CD4-positive, alpha-beta memory T cell (primary cell): ENCODE measurements at places on chromosomes 3 and 15.
A peak's percentile ranks its signal among the peaks of the same experiment; 100 is the strongest.

- peaks cover 42% of the 10 kb centered on the region for H3K36me3 ChIP-seq
- peaks cover 23% of the 10 kb centered on the region for H3K4me1 ChIP-seq
- peak; percentile 33 for DNase-seq
- H3K27me3 ChIP-seq, result no peaks in the 10 kb centered on the region
- no peak overlapping the region for H3K27ac ChIP-seq
Measured at GRCh38 chr3:171163101-171164066, 136.9 kb upstream of the SLC2A2 start.

DNA sequence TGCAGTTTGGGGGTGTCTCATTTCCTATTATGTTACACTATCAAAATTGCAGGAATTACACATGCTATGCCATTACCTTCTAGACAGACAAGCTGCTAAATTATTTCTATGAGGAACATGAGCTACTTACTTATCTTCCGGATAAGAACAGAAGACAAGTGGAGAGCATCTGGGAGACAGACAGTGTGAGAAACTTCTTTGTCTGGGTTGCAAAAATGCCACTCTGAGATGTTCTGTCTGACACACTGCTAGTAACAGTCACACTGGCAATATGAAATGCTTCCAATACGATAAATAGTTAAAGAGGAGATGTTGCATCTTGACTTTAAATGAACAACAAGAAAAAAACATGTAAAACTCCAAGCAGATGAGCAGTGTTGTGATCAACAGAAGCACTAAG, 40.1 kb downstream of the LSAMP start:
- no peak overlapping the region for H3K27ac ChIP-seq
- H3K36me3 ChIP-seq, result no peaks in the 10 kb centered on the region
- DNase-seq, result no peak
- H3K4me1 ChIP-seq, result no peaks in the 10 kb centered on the region
- no peaks in the 10 kb centered on the region for H3K27me3 ChIP-seq

GRCh38 chr15:85580879-85581278, 200.5 kb downstream of the AKAP13 start:
- H3K27me3 ChIP-seq, result no peaks in the 10 kb centered on the region
- H3K36me3 ChIP-seq, result peaks cover 9% of the 10 kb centered on the region
- peak; percentile 74 for DNase-seq
- H3K4me3 ChIP-seq, result no peak overlapping the region

GRCh38 chr3:17023006-17023664, 138.4 kb downstream of the PLCL2 start:
- peak; percentile 81 for DNase-seq
- no peaks in the 10 kb centered on the region for H3K36me3 ChIP-seq
- H3K27me3 ChIP-seq, result no peaks in the 10 kb centered on the region
- no peak overlapping the region for H3K4me3 ChIP-seq

DNA sequence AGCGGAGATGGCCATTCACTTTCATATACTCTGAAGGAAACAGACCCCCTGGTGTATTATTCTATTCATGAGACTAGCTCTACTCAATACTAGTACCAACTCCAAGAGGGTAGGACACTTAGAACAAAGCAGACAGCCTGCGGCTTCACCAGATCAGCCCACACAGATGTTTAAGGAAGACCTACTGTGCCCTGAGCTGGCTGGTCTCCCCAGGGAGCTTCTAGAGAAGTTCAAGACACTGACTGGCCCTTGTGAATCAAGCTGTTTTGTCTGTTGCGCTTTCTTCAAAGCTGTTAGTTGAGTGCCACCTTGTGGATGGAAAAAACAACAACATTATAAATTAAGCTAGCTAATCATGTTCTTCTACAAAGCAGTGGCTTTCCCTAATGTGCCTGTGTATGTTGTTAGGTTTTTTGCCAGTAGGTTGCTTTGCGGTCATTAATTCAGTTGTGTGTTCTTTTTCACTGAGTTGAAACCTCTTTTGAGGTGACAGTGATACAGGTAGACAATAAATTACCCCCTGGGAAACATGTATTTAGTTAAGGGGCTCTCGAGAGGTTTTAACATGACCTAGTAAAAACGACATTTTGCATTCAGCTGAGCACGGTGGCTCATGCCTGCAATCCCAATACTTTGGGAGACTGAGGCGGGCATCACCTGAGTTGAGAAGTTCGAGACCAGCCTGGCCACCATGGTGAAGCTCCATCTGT, 64.2 kb upstream of the MYZAP start:
- peak; percentile 28 for DNase-seq
- no peaks in the 10 kb centered on the region for H3K4me1 ChIP-seq
- no peak overlapping the region for H3K27ac ChIP-seq
- no peaks in the 10 kb centered on the region for H3K36me3 ChIP-seq
- H3K27me3 ChIP-seq, result no peaks in the 10 kb centered on the region

DNA sequence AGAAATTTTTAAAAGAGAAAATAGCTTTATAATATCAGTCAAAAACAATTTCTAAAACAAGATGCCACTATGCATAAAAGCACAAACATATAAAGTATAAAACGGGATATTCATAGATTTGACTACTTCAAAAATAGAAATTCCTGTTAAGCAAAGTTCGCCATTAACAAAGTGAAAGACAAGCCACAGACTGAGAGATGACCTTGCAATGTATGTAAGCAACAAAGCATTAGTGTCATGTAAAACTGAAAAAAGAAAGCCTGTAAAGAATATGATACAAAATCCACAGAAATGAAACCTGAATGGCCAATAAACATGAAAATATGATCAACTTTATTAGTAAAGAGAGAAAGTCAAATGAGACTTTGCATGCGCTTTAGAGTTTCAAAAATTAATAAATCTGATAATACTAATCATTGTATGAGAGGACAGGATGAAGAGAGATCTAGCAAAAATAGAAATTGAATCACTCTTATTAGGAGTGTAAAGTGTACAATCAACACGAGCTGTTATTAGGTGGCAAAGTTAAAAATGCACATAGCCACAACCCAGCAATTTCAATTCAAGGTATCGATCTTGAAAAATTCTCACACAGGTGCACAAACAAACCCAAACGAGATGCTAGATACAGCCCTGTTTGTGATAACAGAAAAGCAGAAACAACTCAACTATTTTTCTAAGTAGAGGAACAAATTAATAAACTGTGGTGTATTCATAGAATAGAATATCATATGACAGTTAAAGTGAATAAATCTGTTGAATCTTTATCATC, 173.6 kb downstream of the MECOM start:
- no peak overlapping the region for H3K4me3 ChIP-seq
- no peaks in the 10 kb centered on the region for H3K4me1 ChIP-seq
- no peaks in the 10 kb centered on the region for H3K36me3 ChIP-seq
- H3K27ac ChIP-seq, result no peak overlapping the region
- DNase-seq, result no peak

GRCh38 chr15:68589053-68589452, 10.3 kb downstream of the CORO2B start:
- H3K27me3 ChIP-seq, result no peaks in the 10 kb centered on the region
- no peaks in the 10 kb centered on the region for H3K4me1 ChIP-seq
- no peak overlapping the region for H3K4me3 ChIP-seq
- H3K36me3 ChIP-seq, result no peaks in the 10 kb centered on the region
